ENCODE measurements at places on chromosomes 4 and X.
A peak's percentile ranks its signal among the peaks of the same experiment; 100 is the strongest.

GRCh38 chr4:171025776-171026175, 787.4 kb upstream of the GALNTL6 start:
- no peak for DNase-seq

GRCh38 chr4:88456670-88457306, at the start of gene HERC5:
TSS of gene HERC5 (plus strand) at chr4:88457119. CDS start at chr4:88457270, 151 bp downstream.
- peak; percentile 86 for DNase-seq

DNA sequence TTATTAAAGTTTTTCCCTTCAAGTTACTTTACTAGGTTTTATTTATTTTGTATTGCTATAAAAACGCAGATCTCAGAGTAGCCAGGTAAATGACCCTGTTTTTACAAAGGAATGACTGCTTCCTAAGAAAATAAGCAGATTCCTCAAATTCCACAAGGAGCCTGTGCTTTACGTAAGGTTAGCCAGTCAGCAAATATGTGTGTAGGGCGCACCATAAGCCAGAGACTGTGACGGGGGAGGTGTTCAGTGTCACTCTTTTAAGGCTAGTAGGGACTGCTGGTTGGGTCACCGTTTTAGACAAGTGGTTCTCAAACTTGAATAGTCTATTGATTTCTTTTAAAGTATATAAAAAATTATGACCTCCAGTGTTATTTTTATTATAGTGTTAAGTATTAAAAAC, 119.9 kb downstream of the ANK2 start:
- DNase-seq = peak; percentile 28

DNA sequence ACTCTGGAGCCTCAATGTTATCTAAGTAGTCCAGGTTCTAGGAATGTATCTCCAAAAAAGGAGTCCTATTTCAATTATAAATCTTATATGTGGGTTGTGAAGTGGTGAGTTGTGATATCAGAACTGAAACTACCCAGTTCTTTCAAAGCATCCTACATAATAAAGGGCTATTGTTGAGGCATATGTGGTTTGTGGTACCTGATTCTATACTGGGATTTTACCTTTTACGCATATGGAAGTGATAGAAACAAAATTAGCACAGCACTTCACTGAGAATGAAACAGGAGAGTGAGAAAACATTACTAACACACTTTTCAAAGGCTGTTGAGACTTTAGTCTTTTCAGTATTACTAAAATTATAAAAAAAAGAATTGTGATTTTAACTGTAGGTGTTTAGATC, 417.7 kb upstream of the GALNT7 start:
- no peak for DNase-seq

GRCh38 chr4:163591614-163592020, 97.1 kb downstream of the TMA16 start:
- no peak for DNase-seq

- DNase-seq = no peak
These were observed 213.1 kb upstream of the PSAPL1 start for GRCh38 chr4:7647600-7648543.

- DNase-seq = no peak
These were observed 73.4 kb downstream of the CLCN4 start for GRCh38 chrX:10230222-10230621.

GRCh38 chr4:145511913-145512522, 30.4 kb downstream of the SMAD1 start:
- no peak for DNase-seq

DNA sequence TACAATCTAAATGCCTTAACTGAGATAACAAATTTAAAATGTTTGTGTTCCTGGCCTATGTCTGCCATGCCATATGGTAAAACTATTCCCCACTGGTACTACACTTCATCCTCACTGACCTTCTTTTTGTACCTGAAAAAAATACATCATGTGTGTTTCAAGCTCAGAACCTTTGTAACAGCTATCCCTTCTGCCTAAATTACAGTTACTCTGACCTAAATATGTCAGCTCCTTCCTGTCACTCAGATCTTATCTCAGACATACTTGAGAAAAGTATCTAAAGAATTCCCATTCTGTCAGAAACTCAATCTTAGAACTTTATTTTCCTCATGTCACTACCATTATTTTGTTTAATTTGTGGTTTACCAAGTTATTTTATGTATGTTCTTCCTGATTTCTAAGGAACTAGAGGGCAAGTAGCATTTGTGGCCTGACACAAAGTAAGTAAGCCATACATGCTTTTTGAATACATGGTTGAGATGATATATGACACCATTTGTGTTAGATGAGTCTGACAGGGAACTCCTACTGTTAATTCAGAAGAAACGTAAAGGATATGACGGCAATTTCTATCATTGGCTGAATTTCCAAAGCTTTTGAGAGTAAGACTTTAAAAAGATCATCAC, 456.5 kb upstream of the NDST3 start:
- no peak for DNase-seq

DNA sequence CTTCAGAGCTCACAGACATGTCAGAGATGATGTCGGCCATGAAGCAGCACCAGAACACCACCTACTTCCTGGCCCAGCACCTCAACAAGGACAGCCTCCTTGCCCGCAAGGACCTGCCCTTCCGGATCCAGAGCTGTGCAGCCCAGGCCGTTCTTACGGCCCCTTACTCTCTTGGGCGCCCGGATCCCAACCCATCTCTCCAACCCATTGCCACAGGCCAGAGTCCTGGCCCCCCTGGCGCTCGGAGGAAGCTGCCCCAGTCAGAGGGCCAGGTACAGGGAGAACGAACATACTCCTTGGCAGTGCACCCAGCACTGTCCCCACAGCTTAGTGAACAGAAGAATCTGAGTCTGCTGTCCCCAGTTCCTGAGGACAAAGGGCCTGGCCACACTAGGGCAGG, 27.9 kb upstream of the PRPS1 start:
- no peak for DNase-seq

GRCh38 chr4:138964716-138965426, 50.7 kb upstream of the NOCT start:
- DNase-seq = no peak

GRCh38 chr4:118834070-118834469, 1.9 kb downstream of the SEC24D start:
- DNase-seq = no peak

DNA sequence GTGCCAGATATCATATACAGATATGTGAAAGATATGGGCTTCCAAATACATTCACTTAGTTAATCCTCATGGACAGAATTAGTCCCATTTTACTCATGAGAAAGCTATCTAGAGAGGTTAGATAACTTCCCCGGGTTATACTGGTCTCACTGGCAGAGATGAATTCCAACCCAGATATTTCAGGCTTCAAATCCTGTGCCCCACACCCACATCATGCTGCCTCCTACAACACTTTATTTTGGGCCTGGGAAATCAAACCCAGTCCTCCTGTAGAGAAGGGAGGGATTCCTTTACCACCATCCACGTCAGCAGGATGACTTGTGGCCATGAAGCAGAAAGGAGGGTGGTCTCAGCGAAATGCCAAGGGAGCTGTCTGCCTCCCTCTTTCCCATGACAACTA, 113.8 kb downstream of the ATP10D start:
- no peak for DNase-seq

- DNase-seq = no peak
These were observed 229.6 kb upstream of the DIAPH2 start for GRCh38 chrX:96455078-96455477.

DNA sequence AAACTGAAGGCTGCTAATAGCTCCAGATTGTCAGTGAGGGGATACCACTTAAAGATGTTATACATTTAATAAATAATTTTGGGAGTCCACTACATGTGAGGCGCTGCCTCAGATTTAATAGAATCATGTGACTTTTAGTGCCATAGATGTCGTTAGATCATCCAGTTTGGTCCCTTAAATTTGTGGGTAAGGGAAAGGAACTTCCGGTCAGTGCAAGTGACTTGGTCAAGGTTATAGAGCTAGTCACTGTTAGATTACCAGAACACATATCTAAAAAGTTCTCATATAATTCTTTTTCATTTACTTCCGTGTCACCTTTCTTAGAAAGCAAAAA, 529 bp upstream of the UBA6 start:
- DNase-seq = no peak

DNA sequence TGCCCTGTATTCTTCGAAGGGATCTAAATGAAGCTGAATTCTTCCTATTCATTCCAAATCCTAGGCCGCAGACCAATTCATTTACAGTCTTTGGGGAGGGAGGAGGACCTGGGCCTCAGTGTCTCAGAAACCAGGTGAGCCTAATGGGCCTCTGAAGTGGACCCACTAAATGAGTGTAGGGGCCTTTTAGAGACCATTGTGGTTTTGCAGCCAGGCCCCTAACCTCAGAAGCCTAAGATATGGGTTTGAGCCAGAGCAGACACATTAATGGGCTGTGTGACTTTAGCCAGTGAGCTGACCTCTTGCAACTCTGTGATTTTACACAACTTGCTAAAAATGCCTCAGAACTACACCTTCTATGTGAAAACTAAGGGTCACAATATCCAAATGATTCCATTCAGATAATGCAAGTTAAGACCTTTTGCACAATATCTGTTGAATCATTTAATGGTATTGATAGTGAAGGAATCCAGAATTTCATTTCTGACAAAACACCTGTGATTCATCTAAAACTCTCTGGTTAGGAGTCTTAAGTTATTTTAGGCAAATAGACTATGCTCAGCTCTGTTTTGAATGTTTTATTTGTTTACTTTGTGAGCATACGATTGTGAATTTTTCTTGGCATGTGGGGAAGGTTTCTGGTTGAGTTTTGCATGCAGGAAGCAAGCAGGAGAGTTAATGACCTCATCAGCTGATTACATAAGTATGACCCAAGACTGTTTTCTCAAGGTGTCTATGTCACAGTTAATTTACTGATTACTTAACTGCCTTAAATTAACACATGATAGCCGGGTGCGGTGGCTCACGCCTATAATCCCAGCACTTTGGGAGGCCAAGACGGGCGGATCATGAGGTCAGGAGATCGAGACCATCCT, 75.0 kb downstream of the EVC start:
- DNase-seq = no peak

DNA sequence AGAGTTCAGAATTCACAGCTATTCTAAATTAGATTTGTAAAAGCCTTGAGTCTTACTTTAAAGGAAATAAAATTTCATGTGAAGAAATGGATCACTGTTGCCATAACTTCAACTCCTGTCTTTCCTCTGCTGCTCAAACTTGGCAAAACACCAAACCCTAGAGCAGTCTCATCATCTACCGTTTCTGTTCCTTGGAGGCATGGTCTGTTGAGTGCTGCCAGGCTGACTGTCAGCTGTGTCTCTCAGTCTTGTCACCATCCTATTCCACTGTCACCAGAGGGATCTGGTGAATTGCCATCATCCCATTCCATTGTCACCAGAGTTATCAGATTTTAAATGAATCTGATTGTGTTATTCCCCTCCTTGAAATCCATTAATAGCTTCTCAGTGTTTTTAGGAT, 55.6 kb downstream of the STIM2 start:
- DNase-seq = no peak

- peak; percentile 100 for DNase-seq
These were observed at the start of gene HMGB2 for GRCh38 chr4:173334085-173334890. TSS of gene HMGB2 (minus strand) at chr4:173334358. CDS start at chr4:173333649, 709 bp downstream.

DNA sequence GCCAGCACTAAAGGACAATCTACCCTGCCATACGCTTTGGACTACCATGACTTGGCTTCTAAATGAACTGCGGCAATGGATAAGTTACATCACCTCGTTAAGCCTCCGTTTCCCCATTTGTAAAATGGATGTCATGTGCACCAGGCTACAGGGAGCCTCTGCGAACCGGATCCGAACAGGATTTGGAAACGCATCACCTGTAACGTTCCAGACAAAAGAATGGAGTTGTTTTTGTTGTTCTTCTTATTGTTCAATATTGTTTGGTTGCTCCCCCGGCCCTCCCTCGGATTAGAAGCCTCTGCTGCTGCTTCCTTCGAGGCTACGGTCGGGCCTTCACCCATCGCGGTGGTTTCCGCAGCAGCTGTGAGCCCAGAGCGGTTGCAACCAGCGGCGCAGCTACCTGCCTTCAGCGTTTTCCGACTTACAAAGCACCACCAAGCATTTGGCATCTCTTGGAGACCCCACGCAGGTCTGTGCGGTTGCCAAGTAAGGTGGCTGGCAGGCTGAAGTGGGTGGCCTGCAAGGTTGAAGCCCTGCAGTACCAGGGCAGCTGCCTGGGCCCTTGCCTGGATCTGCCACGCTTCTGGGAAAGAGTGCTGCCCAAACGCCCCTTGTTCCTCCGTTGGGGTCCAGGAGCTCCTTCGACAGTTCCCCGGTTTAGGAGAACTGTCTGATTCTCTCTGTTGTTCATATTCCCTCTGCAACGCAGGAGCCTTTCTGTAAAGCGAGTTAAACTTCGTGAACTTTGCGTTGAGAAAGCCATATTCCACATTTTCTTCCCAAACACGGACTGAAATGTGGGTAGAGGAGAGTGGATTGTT, 7.1 kb downstream of the NKX3-2 start:
- no peak for DNase-seq

GRCh38 chrX:19679787-19680186, 164.5 kb upstream of the MAP3K15 start:
- no peak for DNase-seq

GRCh38 chrX:119273420-119274192, 37.5 kb downstream of the PGRMC1 start:
- DNase-seq = peak; percentile 83

- no peak for DNase-seq
These were observed 135.9 kb upstream of the SPANXB1 start for GRCh38 chrX:140866446-140866845.

- DNase-seq = no peak
These were observed 121.8 kb upstream of the ADAMTS3 start for GRCh38 chr4:72690771-72691170.

GRCh38 chr4:151992332-151993154, 231.7 kb upstream of the GATB start:
- peak; percentile 23 for DNase-seq

DNA sequence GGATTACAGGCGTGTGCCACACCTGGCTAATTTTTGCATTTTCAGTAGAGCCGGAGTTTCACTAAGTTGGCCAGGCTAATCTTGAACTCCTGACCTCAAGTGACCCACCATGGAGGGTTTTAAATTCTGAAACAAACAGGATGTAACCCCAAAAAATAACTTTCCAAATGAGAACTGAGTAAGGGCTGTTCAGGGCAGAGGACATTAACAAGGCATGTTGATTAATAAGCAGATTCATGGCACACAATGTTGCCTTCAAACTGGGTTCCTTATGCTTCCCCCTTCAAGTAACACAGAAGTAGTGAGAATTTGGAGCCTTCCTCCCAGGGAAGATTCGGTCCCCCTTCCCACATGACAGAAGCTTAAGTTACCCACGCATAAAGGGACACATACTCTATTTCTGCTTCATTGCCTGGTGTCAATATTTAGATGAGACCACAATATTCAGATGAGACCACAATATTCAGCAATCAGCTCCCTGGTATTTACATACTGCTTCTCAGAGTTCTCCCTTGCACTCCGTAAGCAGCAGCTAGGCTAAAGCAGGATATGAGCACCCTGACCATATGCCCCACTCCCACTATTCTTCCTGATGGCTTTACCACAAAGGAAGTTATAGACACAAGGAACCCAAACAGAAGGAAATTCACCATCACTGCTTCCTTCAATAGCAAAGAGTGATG, 21.4 kb downstream of the GRSF1 start:
- DNase-seq = no peak

Measured in WTC11 (cell line).